Myometrial cell (primary cell): ENCODE measurements at places on chromosomes 16 and 17. TPM values are rescaled to one million over a fixed set of nuclear protein-coding genes. Genes with fewer than 3 reads are reported as not detected.

ACAP1 gene
- 0.71 and 2.3 TPM in 2 replicates for total RNA-seq

GPRC5C gene
- total RNA-seq = under 0.01 TPM in 1 of 2 replicates, not detected in the other

GPR139 gene
- total RNA-seq = not detected in 2 replicates

CDRT15L2 gene
- not detected in 2 replicates for total RNA-seq

CDH13 gene
- total RNA-seq = 59.2 and 62.6 TPM in 2 replicates

ZFP3 gene
- total RNA-seq = 0.89 and 1.7 TPM in 2 replicates

HSD3B7 gene
- 24.5 and 26.2 TPM in 2 replicates for total RNA-seq

LDHD gene
- total RNA-seq = 0.86 and 4.1 TPM in 2 replicates

TADA2A gene
- 8.2 and 11.8 TPM in 2 replicates for total RNA-seq

SMTNL2 gene
- not detected in 2 replicates for total RNA-seq

TMEM132E gene
- not detected in 2 replicates for total RNA-seq

SLC46A1 gene
- total RNA-seq = 4.0 and 4.1 TPM in 2 replicates

KRTAP4-6 gene
- total RNA-seq = not detected in 2 replicates

PRKCB gene
- total RNA-seq = not detected in 2 replicates

GPR142 gene
- total RNA-seq = not detected in 2 replicates

CD300E gene
- total RNA-seq = not detected in 2 replicates

CDH16 gene
- not detected in 2 replicates for total RNA-seq

SLC25A19 gene
- total RNA-seq = 4.8 and 8.1 TPM in 2 replicates

CEP112 gene
- 2.0 and 11.7 TPM in 2 replicates for total RNA-seq

NFATC2IP gene
- 20.0 and 21.6 TPM in 2 replicates for total RNA-seq

ACSM2A gene
- not detected in 2 replicates for total RNA-seq

VPS35 gene
- total RNA-seq = 85.3 and 101 TPM in 2 replicates

STX1B gene
- 0.86 and 1.4 TPM in 2 replicates for total RNA-seq

KRT28 gene
- total RNA-seq = not detected in 2 replicates

UBE2O gene
- 9.2 and 11.7 TPM in 2 replicates for total RNA-seq

C1QTNF1 gene
- total RNA-seq = 20.7 and 28.3 TPM in 2 replicates

SERPINF2 gene
- not detected in 2 replicates for total RNA-seq

TMIGD1 gene
- total RNA-seq = not detected in 2 replicates

MRPS34 gene
- total RNA-seq = 135 and 175 TPM in 2 replicates

SMIM22 gene
- not detected in 2 replicates for total RNA-seq

GDPD1 gene
- 3.0 TPM in 1 of 2 replicates, not detected in the other for total RNA-seq

CRHR1 gene
- total RNA-seq = not detected in 2 replicates

GJD3 gene
- 0.53 and 2.6 TPM in 2 replicates for total RNA-seq

LGALS3BP gene
- 310 and 405 TPM in 2 replicates for total RNA-seq

DHRS7C gene
- not detected in 2 replicates for total RNA-seq

UTP4 gene
- 27.1 and 31.2 TPM in 2 replicates for total RNA-seq

KCNJ18 gene
- not detected in 2 replicates for total RNA-seq

TBC1D3K gene
- total RNA-seq = not detected in 2 replicates

CES3 gene
- total RNA-seq = not detected in 2 replicates

TCAP gene
- total RNA-seq = under 0.01 and 0.35 TPM in 2 replicates

TAC4 gene
- not detected in 2 replicates for total RNA-seq

MYCBPAP gene
- total RNA-seq = 1.2 TPM in 1 of 2 replicates, not detected in the other

KCNJ16 gene
- total RNA-seq = not detected in 2 replicates

GLP2R gene
- total RNA-seq = not detected in 2 replicates

LDAF1 gene
- total RNA-seq = 42.7 and 54.4 TPM in 2 replicates

KLHL10 gene
- total RNA-seq = under 0.01 TPM in 1 of 2 replicates, not detected in the other

VMP1 gene
- 127 and 136 TPM in 2 replicates for total RNA-seq

NOXO1 gene
- not detected in 2 replicates for total RNA-seq

ALOX12B gene
- total RNA-seq = not detected in 2 replicates

SOX15 gene
- total RNA-seq = 2.5 TPM in 1 of 2 replicates, not detected in the other

GSDMA gene
- total RNA-seq = not detected in 2 replicates

CD300C gene
- total RNA-seq = not detected in 2 replicates

HS3ST3A1 gene
- total RNA-seq = 16.0 and 20.5 TPM in 2 replicates

CD300A gene
- total RNA-seq = not detected in 2 replicates

HOXB2 gene
- total RNA-seq = 16.7 and 20.8 TPM in 2 replicates

TMC5 gene
- not detected in 2 replicates for total RNA-seq

FOXN1 gene
- total RNA-seq = not detected in 2 replicates

GRIN2A gene
- total RNA-seq = under 0.01 TPM in 1 of 2 replicates, not detected in the other
